ENCODE measurements at places on chromosomes 13 and 19.

GRCh38 chr13:29162638-29163235 is 342.6 kb downstream of the MTUS2 start:
- DNase-seq: no peak

- DNase-seq: no peak
These were observed 163.0 kb downstream of the EFNB2 start for GRCh38 chr13:106372199-106373155.

DNA sequence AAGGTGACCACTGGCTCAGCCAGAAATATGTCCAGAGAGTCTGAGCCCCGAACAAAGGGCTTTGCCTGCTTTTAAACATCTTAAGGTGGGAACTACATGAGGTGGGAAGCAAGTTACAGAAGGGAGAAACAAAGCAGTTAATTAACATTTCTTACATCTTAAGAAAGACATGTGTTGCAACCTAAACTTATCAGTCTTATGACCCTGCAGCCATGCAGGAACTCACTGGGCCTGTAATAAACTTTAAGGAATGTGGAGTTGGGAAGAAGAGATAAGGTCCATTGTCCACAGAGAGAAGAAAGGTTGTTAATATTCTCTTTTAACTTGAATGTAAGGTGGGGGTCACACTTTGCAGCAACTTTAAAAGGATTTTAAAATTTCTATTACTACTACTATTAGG is 46.8 kb upstream of the CYP2A7 start:
- no peak for DNase-seq

DNA sequence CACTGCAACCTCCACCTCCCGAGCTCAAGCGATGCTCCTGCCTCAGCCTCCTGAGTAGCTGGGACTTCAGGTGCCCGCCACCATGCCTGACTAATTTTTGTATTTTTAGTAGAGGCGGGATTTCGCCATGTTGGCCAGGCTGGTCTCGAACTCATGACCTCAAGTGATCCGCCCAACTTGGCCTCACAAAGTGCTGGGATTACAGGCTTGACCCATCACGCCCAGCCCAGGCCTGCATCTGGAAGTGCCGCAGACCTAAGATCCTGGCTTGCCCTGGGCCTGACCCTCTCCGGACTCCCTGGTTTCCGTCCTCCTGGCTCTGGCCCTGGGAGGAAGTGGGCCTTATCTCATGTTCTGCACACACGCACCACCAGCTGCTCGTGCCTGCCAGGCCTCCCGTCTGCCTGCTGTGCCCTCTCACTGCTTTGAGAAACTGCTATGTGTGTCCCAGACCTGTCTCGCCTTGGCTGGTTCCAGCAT is 4.7 kb upstream of the PTGIR start:
- no peak for DNase-seq

All from left colon (tissue), 2 donors.